ENCODE measurements at places on chromosomes 16 and 17.

GRCh38 chr16:69105501-69106361 lies at the start of gene HAS3:
Gene HAS3 (plus strand): TSS chr16:69105653. CDS start chr16:69109396, 3,743 bp downstream.
- DNase-seq, result no peak

DNA sequence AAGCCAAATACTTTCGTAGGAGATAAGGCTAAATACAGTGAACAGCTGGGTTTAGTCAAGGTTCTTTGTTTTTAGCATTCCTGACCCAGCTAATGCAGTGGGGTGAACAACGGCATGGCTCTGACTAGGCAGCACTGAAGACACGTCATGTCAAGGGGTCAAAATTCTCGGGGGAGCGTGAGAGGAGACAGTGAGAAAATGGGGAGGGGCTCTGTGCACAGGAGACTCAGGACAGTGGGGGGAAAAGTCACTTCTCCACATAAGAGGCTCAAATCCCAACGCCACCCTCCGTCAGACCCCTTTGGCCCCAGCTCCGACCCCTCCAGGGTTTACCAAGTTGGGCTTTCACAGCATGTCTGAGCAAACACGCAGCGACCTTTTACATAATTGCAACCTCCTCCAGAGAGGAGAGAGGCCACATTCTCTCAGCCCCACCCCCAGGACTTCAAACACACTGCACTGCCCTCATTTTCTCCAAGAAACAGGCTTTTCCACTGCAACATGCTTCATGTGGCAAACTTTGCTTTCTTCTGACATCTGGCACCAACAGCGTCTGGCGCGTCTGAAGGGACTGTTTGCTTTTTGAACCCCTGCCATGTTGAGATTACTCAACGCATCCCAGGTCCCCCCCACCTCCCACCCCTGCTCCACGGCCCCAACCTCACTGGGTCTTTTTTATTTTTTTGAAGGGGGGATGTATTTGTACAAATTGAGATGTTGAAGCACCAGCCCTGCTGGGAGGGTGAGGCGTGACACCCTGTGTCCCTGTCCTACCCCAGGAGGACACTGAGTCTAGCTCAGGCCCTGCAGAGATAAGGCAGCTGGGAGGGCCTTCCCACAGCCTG lies 30.0 kb downstream of the AXIN2 start:
- no peak for DNase-seq

- DNase-seq, result no peak
Observed at GRCh38 chr16:3458852-3459361, 15.4 kb downstream of the NAA60 start.

GRCh38 chr16:56195151-56195550 lies 3.9 kb downstream of the GNAO1 start:
- no peak for DNase-seq

- DNase-seq, result peak; percentile 15
Observed at GRCh38 chr17:13931111-13931526, 138.2 kb upstream of the COX10 start.

DNA sequence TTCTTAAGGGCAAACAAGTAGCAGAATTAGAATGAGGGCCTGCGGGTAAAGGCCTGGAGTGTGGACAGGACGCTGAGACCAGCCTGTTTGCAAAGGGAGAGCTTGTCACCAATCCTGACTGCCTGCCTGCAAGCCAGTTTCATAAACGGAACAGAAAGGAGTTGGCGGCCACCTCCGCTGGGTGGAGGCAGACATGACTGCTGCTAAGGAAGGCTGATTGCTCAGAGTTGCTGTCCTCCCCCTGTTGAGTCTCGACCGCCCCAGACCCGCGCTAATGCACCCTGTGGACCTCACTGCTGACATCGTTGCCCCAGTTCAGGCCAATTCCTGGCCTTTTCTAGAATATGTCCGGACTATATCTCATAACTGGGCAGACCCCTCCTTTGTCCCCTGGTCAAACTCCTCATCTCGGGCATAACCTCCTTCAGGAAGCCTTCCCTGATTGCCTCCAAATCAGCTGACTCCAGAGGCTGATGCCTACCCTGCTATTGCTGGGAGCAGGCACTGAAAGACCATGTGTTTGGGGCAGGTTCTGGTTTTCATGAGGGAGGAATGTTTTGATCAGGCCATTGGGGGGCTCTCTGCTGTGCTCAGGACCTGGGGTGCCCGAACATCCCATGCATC lies 153.0 kb upstream of the CIBAR2 start:
- no peak for DNase-seq

DNA sequence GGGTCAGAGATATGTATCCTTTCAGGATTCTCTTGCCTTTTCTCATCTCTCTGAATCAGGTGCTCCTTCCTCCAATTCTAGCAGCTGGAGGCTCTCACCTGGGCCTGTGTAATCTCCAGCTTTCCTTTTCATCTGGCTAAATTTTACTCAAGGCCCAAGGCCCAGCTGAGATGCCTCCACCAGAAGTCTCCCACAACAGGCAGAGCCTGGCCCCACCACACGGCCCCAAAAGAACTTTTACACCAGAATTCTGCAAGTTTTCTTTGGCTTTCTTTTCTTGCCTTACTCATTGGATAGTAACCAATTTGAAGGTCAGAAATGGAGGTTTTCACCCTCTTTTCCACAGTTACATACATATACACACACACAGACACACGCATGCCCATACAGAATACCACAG lies 14.6 kb downstream of the RND2 start:
- DNase-seq, result no peak

GRCh38 chr17:35286120-35286781 lies 43.4 kb downstream of the SLFN5 start:
- no peak for DNase-seq

DNA sequence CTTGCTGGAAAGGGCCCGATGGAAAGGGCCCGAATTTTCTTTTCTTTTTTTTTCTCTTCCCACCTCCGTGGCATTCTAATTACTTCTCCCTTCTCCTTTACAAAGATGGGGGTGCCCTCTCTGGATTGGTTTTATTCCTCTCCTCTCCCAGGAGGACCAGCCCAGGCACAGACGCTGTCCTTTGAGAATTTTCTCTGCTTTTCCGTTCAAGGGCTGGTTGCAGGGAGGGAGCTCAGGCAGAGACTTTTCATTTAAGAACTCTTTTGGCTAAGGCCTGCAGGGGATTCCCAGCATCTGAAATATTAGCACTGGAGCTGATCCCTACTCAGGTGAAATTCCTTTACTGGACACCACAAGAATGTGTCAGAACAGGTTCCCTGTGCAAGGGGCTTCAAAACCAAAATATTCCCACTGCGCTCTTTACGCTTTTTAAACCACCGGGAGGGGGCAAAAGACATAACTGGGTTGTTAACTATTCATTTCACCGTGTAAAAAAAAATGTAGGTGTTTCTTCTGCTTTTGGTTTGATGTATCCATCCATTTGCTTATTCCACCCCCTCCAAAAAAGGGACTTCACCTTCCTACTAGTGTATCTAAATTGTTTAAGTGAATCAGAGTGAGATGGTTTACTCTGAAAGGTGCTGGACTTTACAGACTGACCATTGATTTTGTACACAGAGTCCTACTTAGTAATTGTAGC lies 1.4 kb downstream of the NFAT5 start:
- DNase-seq, result no peak

DNA sequence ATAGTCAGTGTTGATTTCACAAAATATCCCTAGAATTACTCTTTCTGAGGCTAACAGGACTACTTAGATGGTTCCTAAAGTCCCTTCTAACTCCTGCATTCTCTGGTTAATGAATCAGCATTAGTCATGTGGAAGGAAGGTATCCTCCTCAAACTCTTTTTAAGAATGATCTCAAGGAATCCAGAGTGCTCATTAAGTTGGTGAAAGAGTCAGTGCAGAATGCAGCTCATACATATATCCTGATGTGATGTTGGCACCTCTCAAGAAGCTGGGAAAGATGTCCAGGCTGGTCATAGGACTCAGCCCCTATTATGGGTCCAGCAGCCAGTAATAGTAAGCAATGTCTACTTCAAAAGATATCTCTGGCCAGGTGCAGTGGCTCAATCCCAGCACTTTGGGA lies 65.5 kb downstream of the PIGL start:
- peak; percentile 70 for DNase-seq

- no peak for DNase-seq
Observed at GRCh38 chr16:11978080-11978479, 1.5 kb downstream of the SNX29 start.

- no peak for DNase-seq
Observed at GRCh38 chr17:76272541-76273444, 7.6 kb downstream of the UBALD2 start.

DNA sequence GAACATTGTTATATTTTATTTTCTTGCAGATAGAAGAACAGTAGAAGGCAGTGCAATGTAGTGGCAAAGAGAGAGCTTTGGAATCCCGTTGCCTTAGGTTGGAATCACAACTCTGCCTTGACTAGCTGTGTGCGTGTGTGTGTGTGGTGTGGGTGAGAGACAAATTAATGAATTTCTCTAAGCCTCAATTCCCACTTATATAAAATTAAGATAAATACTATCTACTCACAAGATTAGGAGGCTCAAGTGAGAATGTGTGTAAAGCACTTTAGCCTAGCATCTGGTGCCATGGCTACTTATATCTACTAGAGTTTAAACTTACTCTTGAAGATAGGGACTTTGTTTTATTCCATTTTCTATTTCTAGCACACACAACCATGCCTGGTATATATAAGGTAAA lies 12.8 kb downstream of the CPD start:
- DNase-seq, result no peak

GRCh38 chr17:78817123-78817522 lies 23.5 kb downstream of the USP36 start:
- DNase-seq, result no peak

- DNase-seq, result no peak
Observed at GRCh38 chr17:74126179-74126900, 77.1 kb upstream of the RPL38 start.

DNA sequence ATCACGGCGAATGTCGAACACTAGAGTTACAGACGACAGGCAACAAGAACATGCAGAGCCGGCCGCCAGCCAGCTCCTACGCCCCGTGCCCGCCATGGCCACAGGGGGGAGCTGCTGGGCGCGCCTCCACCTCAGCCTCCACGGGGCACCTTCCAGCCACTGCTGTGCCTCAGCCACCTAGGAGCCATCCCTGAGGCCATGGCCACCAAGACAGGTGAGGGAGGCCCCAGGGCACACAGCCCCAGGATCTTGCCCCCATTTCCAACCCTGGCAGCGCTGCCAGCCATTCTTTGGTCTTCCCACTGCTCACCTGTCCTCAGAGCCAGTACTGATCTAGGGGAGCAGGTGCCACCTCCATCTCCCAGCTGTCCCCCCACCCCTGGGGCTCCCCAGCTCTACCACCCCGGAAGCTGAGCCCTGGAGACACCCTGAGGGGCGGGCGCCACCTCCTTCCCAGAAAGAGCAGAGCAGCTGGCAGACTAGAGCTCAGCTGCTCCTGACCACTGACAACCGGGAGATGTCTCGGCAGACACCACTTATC lies 11.8 kb downstream of the GNPTG start:
- no peak for DNase-seq

GRCh38 chr16:23509441-23509754 lies 896 bp downstream of the GGA2 start:
- DNase-seq, result no peak
